Activated CD4-positive, alpha-beta memory T cell treated with anti-CD3 and anti-CD28 coated beads, Interleukin-2, amount 10 ng/mL, durations not matched to agents 7 days and 5 days (primary cell): ENCODE measurements at places on chromosomes 12 and 14. TPM values are rescaled to one million over a fixed set of nuclear protein-coding genes. Genes with fewer than 3 reads are reported as not detected.

SMIM41 gene
- total RNA-seq, result not detected

TSPAN19 gene
- not detected for total RNA-seq

KLHL42 gene
- 8.1 TPM for total RNA-seq

SERPINA12 gene
- not detected for total RNA-seq

CELA1 gene
- total RNA-seq, result not detected

CPNE6 gene
- not detected for total RNA-seq

GPR65 gene
- 23.7 TPM for total RNA-seq

OTUB2 gene
- total RNA-seq, result 7.9 TPM

MANSC1 gene
- total RNA-seq, result 0.10 TPM

ADAMTS20 gene
- not detected for total RNA-seq

PIANP gene
- total RNA-seq, result not detected

OAS3 gene
- total RNA-seq, result 265 TPM

PPP1R1A gene
- not detected for total RNA-seq

FAR2 gene
- total RNA-seq, result 19.1 TPM

PTPRO gene
- total RNA-seq, result 1.5 TPM

SMCO2 gene
- 0.38 TPM for total RNA-seq

WNT5B gene
- 1.7 TPM for total RNA-seq

LBHD2 gene
- not detected for total RNA-seq

FOXG1 gene
- total RNA-seq, result not detected

RPL10L gene
- not detected for total RNA-seq

KRT8 gene
- total RNA-seq, result 0.65 TPM

TDRD9 gene
- 0.08 TPM for total RNA-seq

CIDEB gene
- total RNA-seq, result 39.6 TPM

TMCC3 gene
- 1.0 TPM for total RNA-seq

CCDC91 gene
- total RNA-seq, result 23.1 TPM

CCDC184 gene
- 0.63 TPM for total RNA-seq

GPR132 gene
- total RNA-seq, result 51.2 TPM

PPP4R4 gene
- total RNA-seq, result 4.9 TPM

TMPRSS12 gene
- not detected for total RNA-seq

MYH6 gene
- total RNA-seq, result 0.08 TPM

ANGEL1 gene
- 11.0 TPM for total RNA-seq

FSCB gene
- not detected for total RNA-seq

FGF23 gene
- not detected for total RNA-seq

SRGAP1 gene
- not detected for total RNA-seq

RNASE1 gene
- total RNA-seq, result not detected

TAS2R46 gene
- 0.95 TPM for total RNA-seq

LRP1-AS gene
- not detected for total RNA-seq

SIX1 gene
- total RNA-seq, result 1.3 TPM

MMP17 gene
- 0.48 TPM for total RNA-seq

GUCY2C gene
- total RNA-seq, result not detected
